ENCODE measurements at places on chromosomes 5 and 9.

DNA sequence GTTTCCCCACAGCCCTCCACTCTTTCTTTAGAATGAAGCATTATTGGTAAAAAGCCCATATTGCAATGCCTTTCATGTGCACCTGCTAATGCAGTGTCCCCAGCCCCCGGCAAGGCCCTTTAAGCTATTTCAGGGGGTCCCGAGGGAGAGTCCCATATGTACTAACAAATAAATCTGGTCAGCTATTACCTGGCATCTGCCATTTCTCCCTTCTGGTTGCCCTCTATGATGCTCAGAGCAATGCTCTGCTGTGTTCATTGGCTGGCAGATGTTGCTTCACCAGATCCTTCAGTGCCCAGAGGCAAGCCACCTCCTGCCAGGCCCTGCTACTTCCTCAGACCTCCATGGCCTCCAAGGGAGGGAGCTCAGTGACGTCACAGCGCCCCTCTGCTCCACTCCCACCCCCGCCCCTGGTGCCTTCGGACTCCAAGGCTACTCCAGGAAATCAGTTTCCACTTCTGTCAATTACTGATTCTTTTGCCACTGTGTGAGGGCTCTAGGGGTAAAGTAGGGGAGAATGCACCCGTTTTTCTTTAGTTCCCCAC, 201.1 kb upstream of the GLRA1 start:
- DNase-seq = no peak

- DNase-seq = peak; percentile 25
Measured at GRCh38 chr9:116275418-116276195, 122.0 kb downstream of the PAPPA start.

DNA sequence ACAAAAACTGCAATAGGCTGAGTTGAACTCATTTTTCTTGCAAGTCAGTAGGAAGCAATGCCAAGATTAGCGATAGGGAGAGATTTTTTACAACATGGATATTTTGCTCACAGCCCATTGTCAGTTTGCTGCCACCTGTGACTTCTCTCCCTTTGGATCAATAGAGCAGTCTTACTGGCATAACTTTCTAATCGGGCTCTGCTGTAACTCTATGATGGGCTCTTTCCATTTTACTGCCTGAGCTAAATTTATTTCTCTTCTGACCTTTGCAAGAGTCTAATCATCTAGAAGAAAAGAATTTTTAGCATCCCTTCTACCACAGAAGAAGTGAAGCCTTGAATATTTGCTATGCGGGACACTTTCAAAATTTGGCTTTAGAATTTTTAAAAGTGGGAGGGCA, 53.6 kb upstream of the SGCD start:
- DNase-seq = no peak

DNA sequence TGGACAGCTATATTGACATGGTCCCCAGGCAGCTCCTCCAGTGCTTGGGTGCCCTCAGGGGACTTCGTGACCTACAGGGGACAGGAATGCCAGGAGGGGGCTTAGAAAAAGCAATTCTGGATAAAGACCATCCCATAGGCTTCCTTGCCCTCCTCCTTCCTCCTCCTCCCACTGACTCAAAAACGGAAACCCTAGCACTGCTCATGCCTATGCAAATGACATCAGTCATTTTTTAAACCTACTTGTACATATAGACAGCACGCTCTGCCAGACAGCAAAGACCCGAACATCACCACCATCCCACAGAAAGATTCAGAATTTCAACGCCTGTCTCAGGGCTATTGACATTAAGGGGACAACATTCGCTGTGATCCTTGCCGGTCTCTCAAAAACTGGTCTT, 11.0 kb downstream of the IGFBPL1 start:
- no peak for DNase-seq

DNA sequence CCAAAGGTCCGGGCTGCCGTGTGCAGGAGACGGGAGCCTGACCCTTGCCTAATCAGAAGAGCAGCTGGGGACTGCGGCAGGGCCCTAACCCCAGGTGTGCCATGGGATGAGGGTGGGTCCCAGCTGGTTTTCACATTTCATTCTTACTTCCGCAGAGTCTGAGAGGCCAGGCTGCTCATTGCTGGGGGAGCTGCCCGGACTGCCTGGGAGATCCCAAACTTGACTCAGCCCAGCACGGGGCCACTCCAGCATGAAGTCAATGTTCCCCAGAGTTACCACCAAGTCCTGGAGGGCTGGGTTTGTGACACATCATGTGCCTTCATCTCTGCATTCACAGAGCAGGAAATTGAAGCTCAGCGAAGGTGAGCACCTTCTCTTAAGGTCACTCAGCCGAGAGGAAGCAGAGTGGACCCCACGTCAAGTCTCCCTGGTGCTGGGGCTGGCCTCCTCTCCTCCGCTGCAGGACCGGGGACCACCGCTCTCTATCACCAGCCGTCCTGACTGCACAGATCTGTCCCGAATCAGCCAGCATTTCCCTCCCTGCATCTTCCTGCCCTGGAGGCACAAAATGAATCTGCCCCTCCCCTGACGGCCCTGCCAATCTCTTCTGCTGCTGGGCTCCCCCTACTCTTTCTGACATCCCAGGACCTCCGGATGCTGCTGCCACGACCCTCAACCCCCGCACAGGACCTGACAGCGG, 54.6 kb upstream of the PHYKPL start:
- DNase-seq = no peak

DNA sequence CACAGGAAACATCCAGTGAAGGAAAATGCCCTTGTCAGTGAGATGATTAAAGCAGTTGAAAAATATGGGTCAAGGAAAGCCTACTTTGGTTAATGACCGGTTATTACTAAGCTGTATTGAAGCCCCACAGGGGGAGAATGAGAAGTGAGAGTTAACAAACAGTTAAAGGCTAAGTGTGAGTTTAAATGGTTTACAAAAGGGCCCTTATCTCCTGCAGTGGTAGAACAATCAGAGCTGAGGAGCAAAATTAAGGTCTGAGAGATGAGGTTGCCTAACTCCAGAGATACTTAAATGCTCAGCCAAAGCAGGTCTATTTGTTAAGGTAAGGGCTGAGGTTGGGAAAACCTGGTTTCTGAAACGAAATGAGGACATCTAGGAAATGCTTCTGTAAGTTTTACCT, 75.1 kb upstream of the FER start:
- no peak for DNase-seq

GRCh38 chr5:177368869-177369644, 11.3 kb downstream of the RGS14 start:
- peak; percentile 78 for DNase-seq

DNA sequence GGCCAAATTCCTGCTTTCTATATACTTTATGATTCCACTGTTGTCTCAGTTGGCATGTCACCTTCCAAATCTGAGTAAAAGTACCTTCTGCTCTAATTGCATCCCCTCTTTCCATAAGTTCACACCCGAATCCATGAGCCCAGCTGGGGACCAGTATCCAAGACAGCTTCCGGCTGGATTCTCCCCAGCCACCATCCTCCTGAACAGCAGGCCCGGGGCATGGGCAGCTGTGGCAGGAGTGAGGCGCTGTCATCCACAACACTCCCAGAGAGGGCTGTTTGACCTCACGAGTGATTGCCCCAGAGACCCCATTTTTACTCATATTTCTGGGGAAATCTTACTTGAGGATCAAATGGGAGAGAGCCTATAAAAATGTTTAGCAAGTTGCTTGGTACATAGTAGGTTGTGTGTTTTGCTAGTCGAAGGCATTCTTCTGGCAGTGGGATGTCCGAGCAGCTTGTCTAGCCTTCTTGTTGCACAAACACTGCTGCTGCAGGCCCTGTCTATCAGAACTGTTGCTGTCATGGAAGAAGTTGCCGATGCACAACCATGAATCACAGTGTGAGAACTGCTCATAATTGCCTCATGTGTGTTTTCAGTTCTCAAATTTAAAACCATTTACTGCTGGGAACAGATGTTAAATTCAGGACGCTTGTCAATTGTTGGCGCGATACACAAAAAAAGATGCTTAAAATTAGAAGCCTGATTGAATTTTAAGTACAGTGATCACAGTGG, 93.8 kb downstream of the HSPA4 start:
- no peak for DNase-seq

All from hepatic stellate cell (primary cell).